LoVo (cell line): ENCODE measurements at places on chromosomes 3 and 15.

DNA sequence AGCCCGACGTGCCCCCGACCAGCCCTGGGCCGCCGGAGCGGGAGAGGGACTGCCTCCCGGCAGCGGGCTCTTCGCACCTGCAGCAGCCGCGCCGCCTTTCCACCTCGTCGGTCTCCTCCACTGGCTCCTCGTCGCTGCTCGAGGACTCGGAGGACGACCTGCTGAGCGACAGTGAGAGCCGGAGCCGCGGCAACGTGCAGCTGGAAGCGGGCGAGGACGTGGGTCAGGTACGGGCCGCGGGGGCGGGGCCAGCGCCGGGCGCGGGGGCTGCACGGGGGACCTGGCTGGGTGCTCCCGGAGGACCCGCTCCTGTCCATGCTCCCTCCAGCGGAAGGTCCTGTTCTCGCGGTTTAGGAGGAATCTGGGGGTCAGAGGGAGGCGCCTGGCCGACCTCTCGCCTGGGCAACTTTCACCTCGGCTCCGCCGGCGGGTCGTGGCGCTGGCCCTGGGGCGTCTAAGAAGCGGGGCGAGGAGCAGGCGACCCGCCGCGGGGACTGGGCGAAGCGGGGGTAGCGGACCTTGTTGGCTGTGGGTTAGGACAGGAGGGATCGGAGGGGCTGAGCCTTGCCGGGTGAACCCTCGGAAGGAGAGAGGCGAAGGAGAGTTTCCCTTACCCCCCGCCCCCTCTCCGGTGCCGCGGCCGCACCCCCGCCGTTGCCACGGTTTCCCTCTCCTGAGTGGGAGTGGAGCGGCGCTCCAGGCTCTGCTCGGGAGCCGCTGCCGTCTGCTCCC lies 682 bp downstream of the ITPKA start:
- no peak for DNase-seq

DNA sequence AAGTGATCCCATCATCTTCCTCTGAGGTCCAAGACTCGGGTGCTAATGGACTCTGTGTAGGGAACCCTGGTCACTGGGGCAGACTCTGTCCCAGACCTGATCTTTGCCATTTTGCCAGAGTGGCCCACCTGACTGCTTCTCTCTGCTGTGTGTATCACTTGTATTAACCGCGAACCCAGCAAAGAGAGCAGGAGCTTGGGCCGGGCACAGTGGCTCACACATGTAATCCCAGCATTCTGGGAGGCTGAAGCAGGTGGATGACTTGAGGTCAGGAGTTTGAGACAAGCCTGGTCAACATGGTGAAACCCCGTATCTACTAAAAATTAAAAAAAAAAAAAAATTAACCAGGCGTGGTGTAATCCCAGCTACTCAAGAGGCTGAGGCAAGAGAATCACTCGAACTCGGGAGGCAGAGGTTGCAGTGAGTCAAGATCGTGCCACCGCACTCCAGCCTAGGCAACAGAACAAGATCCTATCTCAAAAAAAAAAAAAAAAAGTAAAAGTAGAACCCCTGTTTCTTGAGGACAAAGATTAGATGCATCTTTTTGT lies 32.9 kb upstream of the CYP11A1 start:
- no peak for DNase-seq

DNA sequence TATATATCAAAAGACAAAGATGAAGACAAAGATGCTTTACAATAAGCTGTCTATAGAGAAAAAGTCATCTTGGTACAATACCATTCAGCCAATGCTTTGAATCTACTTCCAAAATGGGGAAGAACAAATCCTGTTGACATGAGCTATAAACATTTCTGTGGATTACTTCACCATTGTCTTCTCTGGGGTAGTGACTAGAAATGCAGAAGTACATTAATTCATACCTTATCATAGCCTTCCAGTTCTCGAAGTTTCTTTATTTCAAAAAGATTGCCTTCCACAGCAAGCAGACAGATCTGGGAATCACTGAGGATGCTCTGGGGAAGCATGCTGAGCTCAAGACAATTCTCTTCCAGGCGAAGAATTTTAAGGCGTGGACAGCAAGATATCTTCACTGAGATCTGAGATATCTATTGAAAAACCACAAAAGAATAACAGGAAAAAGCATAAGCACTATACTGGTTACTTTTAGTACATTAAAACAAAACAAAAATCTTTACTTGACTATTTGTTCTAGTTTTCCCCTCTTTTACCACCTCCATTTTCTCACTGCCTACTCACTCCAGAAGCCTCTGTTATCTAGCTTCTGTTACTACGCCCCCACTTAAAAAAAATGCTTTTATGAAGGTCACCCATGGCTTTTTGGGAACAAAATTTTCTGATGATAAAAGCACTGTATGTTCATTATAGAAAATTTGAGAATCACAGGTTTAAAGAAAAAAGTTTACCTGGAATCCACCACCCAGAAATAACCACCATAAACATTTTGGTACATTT lies 3.6 kb downstream of the LRRC57 start:
- no peak for DNase-seq

DNA sequence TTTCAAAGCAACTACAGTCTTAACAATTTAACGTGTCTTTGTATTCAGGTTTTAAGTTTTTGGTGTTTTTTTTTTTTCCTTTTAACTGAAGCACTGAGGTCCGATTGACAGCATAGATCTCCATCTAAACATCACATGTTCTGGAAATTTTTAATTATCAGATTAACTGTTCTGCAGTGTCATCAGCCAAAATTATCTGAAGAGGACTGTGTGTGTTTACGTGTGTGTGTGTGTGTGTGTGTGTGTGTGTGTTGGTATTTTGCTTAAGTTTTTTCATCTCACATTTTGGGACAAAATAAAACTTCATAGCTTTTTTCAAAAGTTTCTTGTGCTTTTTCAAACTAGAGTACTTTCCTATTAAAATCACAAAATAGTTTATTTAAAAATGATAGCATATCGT lies 1.8 kb downstream of the PIK3CA start:
- no peak for DNase-seq

GRCh38 chr15:94119298-94119811 lies 112.0 kb upstream of the MCTP2 start:
- DNase-seq: no peak

DNA sequence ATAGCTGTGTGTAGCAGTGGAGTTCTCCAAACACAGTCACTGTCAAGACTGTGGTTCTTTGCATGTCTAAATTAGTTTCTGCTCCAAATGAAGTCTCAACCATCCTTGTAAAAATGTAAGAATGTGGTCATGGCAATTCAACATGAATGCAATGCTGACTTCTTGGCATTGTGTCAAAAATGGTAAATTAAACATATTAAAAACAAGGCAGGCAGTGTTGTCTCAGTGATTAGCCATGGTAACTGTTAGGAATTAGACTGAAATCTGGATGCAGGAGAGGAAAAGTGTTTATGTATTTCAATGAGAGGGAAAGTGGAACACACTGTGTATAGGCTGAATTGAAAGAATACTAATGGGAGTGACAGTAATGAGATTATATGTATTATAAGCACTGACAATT lies 597.2 kb downstream of the EDEM1 start:
- DNase-seq: no peak

DNA sequence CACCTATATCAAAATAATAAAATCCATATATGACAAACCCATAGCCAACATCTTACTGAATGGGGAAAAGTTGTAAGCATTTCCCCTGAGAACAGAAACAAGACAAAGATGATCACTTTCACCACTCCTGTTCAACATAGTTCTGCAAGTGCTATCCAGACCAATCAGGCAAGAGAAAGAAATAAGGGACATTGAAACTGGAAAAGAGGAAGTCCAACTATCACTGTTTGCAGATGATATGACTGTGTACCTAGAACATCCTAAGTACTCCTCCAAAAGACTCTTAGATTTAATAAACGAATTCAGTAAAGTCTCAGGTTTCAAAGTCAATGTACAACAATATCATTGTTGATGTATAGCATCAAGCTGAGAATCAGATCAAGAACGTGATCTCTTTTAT lies 35.6 kb upstream of the FGF7 start:
- DNase-seq: no peak

GRCh38 chr3:152327203-152327602 lies 58.5 kb downstream of the MBNL1 start:
- no peak for DNase-seq
